ENCODE measurements at places on chromosomes 5 and 9. TPM values are rescaled to one million over a fixed set of nuclear protein-coding genes. Genes with fewer than 3 reads are reported as not detected.

DNA sequence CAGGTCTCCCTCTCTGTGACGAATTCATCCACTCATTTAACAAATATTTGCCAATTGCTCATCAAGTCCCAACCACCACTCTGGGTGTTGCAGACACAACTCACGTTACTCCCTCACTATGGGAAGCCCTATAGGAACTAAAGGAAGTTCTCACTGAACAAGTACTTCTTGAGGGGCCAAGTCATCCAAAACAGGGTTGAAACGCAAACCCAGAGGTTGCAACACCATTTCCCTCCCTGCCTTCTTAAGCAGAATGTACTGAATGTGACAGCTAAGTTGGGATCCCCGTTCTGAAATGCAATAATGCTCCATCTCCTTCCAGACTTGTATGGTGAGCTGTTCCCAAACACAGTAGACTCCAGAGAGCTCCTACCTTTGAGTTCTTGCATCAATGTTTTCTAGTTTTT lies 34.3 kb downstream of the EPB41L4B start:
- no peak for DNase-seq

DNA sequence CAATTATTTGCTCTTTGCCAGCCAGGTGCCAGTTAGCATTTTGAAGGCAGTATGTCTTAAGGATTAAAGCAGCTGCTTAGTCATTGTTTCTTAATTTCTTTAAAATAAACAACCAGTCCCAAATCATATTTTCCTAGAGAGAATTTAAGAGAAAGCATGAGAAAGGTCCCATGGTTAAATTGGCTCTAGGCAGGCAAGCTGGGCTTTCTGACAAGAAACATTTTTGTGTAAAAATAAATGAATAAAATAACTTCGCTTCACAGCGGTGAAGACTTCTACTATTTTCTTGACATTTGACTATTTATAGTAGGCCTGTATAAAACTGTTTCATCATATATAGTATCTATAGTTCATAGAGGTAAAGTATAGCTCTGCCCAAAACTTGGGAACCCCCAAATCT lies 617.7 kb upstream of the C9orf72 start:
- DNase-seq: no peak

ZNF474 gene
- 0.76 TPM for polyA plus RNA-seq

- no peak for DNase-seq
Measured at GRCh38 chr9:101437806-101438232, 2.2 kb upstream of the ALDOB start.

DNA sequence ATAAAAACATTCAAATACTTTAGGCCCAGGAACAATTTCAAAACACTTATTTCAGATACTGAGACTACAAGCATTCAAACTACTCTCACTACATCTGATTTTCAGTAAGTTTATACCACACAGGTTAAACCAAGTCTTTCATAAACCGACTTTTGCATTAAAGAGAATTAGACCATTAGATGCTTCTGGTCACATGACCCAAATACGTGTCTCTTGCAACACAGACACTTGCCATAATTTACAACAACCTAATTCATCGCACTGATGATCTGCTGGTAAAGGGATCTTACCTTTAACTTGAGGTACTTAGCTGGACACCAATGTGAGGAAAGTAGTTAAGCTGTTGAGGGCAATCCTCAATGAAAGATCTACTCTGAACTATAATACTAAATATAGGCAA lies 3.2 kb downstream of the HNRNPH1 start:
- no peak for DNase-seq

NUTM2F gene
- not detected for polyA plus RNA-seq

DNA sequence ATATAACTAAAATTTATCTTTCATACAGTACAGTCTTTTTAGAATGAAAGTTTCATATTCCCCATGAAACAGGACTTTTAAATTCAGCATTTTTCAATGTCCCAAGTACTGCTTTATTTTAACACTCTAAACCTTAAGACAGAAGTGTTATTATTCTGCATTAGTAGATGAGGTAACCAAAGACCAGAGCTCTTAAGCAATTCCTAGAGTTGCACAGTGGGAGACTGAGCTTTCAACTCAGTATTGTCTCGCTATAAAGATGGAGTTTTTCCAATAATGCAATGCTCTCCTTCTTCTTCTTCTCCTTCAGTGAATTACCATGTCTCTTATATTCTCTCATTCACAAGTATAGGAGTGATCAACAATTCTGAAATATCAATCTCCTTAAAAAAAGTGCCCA lies 479.7 kb downstream of the CETN3 start:
- DNase-seq: no peak

- DNase-seq: no peak
Measured at GRCh38 chr9:105828596-105829213, 134.4 kb downstream of the TMEM38B start.

- no peak for DNase-seq
Measured at GRCh38 chr5:167769846-167770413, 521.5 kb upstream of the WWC1 start.

TAF1L gene
- polyA plus RNA-seq: 0.08 TPM

- DNase-seq: no peak
Measured at GRCh38 chr5:60541980-60542379, 158.0 kb downstream of the DEPDC1B start.

- DNase-seq: no peak
Measured at GRCh38 chr9:126301985-126302603, 24.5 kb upstream of the MVB12B start.

OR1Q1 gene
- polyA plus RNA-seq: not detected

Data from renal cortex interstitium (tissue), 15 donors.